ENCODE measurements at places on chromosomes 5 and 9.

- no peak for DNase-seq
These were observed 214.9 kb downstream of the MCTP1 start for GRCh38 chr5:95069948-95070347.

- DNase-seq = no peak
These were observed 214.8 kb downstream of the AOPEP start for GRCh38 chr9:94941211-94941875.

- DNase-seq = no peak
These were observed 262.7 kb downstream of the KIF4B start for GRCh38 chr5:155276231-155276630.

GRCh38 chr5:122907276-122907675 lies 61.9 kb downstream of the SNX24 start:
- DNase-seq = no peak

DNA sequence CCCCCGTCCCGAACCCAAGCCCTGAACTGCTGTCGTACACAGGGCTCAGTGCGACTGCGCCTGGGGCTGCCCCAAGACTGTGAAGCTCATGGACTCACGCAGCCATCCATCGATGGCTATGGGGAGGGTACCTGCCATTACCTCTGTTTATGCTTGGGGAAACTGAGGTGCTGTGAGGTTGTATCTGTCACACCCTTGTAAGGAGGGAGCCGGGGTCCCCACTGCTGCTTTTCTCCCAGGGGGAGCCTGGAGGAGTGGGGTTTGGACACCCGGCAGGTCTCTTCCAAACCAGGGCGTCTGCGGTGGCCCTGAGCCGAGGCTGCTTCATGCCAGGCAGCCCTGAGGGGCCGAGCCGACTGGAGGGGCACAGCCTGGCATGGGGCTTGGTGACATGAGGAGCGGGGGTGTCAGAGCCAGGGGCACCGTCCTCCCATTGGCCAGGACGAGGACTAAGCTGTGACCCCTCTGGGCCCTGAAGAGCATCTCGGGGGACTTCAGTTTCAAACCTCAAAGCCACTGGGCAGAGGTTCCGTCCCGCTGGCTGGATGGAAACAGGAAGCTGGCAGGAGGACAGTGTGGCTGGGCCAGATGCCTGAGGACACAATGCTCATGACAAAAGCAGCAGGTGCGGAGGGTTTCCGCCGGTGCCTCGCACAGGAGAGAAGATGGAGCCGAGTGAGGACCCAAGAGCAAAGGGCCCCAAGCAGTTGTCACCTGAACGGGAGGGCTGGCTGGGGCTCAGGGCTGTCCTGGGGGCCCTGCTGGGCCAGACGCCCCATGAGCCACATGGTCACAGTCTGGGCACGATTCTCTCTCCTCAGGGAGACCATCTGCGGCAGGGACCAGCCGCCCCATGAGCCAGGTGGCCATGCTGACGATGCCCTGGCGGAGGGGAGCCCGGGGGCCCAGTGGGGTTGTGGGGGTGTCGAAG lies 54.4 kb upstream of the EXOC3 start:
- DNase-seq = peak; percentile 76

DNA sequence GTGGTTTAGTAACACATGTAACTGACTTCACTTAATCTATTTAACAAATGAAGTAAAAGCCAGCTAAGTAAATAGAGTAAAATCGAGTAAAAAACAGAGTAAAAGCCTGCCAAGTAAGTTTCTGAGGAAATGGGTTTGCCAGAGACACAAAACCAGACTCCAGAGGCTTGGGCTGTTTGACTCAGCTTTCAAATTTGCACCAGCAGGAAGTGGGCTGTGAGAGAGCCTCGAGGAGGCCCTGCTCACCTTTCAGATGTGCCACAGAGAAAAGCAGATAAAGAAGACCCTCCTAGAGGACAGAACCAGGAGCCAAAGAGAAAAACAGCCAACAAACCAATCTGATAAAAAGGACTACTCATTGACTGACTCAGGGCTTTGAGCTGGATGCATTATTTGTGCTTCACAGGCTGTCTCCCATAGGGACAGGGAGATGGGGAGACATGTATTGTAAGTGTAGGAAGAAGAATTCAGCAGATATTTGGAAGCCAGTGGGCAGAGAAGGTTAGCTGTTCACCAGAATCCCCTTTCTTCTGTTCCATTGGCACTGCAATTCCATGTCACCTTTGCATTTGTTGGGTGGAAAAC lies 14.4 kb upstream of the AMACR start:
- no peak for DNase-seq

- DNase-seq = no peak
These were observed 105.2 kb upstream of the RAI14 start for GRCh38 chr5:34550964-34551363.

DNA sequence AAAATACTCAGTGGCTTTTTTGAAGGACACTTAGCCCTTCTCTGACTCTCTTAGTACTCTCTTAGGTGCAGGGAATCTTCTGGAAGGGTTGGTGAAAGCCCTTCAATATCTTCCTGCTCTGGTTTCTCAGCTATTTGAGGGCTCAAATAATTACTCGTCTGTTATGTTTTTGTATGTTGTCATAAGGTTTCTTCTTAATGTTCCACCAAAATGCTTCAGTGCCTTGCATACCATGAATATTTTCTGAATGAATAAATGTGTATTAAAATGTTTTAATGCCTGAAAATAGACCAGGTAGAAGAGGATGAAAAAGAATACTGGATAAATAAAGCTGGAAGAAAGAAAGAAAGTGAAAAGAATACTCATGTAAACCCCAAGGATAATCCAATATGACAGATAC lies 124.3 kb downstream of the STK32A start:
- DNase-seq = no peak

DNA sequence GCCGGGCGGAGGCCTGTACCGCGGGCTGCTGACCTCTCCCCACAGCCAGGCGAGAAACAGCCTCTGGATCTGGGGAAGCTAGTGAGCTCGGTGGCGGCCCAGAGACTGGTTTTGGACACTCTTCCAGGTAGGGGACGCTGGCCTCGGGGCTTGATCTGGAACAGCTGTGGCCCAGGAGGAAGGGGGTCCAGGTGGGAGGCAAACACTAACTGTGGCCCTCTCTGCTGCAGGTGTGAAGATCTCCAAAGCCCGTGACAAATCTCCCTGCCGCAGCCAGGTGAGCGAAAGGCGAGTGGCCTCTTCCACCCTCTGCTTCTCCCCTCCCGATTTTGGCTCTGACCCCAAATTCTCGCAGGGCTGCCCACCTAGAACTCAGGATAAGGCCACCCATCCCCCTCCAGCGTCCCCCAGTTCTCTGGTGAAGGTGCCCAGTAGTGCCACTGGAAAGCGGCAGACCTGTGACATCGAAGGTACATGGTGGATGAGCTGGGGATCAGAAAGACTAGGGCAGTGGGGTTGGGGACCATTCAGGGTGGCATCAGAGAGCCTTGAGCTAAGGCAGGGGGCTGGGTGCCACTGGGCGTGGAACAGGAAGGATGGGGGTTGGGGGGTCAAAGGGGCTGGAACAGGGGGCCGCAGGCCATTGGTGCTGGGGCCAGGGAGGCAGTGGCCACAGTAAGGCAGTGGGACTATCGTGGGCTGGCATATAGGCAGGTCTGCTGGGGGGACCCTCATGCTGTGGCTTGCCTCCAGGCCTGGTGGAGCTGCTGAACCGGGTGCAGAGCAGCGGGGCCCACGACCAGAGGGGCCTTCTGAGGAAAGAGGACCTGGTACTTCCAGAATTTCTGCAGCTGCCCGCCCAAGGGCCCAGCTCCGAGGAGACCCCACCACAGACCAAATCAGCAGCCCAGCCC lies 12.9 kb upstream of the SLC34A1 start:
- peak; percentile 35 for DNase-seq

- no peak for DNase-seq
These were observed 81.2 kb downstream of the GLDC start for GRCh38 chr9:6564360-6564759.

DNA sequence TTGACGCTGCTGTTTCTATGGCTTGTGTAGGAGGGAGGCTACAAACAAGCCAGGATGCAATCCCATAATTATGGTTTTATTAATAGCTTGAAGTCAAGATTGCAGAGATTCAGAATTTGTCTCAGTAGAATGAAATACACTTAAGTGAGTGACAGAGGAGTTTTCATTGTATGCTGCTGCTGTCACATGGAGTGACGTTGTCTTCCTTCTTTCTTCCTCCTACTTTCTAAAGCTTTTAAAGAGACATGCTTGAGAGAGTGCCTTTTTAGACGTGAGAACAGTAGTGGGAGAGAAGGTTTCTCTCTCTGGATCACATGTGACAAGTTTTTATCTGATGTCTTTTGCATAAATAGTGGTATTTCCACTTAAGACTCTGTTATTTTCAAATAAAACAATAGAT lies 48.9 kb downstream of the MACIR start:
- DNase-seq = no peak

DNA sequence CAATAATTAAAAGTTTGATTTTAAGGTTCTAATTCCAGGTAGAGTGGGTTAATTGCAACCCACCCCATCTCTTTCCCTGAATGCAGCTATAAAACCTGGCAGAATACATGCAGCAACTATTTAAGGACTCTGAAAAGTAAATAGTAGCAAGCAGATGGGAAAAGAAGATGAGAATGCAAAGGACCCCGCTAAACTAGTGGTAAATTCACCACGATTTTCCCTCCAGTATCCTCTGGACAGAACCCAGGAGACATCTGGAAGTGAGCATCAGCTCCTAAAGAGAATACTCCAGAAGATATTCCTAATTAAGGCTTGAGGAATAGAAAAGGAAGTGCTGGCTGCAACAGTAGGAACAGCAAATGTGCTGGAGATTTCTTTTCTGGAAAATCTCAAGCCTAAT lies 170.9 kb downstream of the FRMD3 start:
- no peak for DNase-seq

DNA sequence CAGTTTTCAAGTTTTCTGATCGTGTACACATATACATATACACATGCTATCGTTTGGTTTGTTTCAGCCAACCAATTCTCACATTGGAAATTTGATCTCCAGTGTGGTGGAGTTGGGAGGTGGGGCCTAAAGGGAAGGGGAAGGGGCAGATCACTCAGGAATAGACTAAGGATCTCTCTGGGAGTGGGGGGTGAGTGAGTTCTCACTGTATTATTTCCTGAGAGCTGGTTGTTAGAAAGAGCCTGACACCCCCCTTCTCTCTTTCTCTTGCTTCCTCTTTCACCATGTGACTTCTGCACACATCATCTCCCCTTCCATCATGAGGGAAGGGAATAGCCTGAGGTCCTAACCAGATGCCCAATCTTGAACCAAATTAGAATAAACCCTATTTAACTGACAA lies 551.7 kb downstream of the MAT2B start:
- DNase-seq = no peak

- DNase-seq = no peak
These were observed 266.8 kb upstream of the ACTBL2 start for GRCh38 chr5:57749396-57749795.

DNA sequence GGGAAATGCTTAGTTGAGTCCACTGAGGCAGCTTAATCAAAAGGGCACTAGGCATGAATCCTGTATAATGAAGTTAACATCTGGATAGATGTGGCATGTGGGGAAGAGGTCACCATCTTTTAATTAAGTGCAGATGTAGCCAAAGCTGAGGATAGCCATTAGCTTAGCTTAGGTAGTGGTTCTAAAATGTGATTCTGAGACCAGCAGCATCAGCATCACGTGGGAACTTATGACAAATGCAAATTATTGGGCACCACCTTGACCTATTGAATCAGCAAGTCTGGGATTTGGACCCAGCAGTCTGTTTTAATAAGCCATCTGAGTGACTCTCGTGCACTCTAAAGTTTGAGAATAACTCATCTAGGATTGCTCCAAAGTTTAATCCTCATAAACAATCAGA lies 63.8 kb downstream of the SNCAIP start:
- no peak for DNase-seq

DNA sequence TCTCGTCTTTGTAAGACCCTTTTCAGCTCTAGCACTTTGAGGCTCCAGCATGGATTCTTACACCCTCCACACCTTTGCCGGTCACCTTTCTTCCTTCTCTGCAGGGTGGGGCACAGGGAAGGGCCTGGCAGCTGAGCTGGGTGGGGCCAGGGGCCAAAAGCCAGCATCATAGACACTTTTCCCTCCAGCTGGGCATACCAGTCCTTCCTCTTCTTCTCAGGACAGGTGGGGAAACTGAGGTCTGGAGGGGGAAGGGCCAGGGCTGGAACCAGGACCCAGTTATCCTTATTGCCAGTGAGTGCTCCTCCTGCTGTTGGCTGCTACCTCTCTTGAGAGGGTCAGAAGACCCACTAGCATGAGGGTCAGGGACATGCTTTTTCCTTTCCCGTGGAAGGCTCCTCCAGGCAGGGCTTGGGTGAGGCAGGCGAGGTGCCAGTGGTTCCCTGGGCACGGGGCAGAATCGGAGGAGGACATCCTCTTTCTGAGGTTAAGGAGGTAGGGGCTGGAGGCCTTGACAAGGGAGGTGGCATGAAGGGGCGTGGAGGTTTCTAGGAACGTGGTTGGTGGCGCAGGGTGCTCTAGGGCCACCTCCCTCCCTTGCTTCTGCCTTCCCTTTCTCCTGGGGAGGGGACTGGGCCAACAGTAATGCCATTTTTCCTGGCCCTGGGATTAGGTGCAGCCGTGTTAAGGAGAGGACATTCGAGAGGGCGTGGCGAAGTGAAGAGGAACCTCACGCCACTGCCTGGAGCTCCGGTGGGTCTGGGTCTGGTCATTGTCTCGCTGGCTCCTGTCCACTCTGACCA lies at the start of gene NDST1:
Gene NDST1, plus strand, starts transcription at position 658 of the 803 bp plus-strand sequence. CDS start 13,124 bp downstream, outside the sequence.
- DNase-seq = no peak

- no peak for DNase-seq
These were observed 15.0 kb downstream of the SEMA4D start for GRCh38 chr9:89482901-89483361.

DNA sequence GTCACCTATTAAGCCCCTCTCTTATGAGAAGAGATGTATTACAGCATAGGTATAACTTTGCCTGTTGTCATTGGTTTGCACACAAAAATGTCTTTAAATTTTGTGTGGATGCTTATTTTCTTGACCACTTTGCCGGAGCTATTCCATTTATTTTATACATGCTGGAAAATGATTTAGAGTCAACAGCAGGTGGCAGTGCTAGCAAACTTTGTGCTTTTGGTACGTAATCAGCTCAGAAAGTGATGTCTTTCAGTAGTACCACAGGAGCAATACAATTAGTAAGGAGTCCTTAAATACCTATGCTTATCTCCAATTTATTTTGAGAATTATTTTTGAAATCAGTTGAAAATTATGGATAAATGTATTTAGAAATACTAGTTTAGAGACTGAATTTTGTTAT lies 19.8 kb upstream of the NUDT12 start:
- DNase-seq = no peak

- DNase-seq = no peak
These were observed 310.2 kb downstream of the ARRDC3 start for GRCh38 chr5:91072881-91073280.

All from posterior cingulate gyrus (tissue), 11 donors.